ENCODE measurements at places on chromosomes 4 and X.

DNA sequence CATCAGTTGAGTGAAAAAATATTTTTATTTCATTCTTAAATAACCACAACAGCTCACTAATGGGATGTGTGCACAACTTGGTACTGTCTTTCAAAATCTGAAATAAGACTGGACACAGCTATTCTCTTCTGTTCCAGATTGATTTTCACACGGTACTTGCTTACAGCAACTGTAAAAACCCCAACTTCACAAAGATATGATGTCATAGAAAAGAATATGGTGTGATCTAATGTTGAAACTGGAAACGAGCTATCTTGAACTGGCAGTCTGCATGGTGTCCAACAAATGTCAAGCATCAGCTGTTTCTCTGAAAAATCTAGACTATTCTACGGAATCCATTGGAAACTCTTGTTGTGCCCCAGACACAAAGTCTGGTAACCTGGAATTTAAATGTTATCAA is 14.7 kb downstream of the HELQ start:
- no peak for DNase-seq

DNA sequence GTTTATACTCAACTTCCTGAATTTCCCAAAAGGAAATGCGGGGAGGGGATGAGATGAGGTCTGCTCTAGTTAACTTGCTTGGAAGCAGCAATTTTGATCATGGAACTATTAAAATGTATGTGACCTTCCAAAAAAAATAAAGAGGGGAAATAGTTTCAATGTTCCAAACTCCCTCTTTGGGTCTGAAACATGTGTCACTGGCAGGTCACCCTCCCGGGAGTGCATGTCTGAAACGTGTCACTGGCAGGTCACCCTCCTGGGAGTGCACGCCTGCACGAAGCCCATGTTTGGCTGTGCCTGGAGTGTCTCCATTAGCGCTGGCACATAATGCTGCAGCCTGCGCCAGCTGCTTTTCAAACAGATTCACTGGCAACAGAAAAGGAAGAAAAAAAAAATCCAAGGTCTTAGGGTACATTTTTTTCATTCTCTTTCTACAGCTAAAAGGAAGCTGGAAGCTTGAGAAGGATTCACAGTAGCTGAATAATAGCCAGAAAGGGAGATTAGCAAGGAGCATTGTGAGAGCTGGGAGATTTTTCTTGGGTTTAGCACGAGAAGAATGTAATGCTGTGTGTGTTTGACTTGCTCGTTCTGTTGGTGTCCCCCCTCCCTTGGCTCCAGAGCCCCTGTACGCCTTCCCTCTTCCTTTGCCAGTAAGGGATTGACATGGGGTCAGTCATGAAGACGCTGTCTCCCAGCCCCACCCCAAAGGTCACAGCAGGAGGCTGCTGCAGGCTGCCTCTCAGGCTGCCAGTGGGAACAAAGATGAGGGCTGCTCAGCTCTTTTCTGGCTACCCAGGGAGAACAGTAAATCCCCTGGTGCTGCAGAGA is 39.2 kb upstream of the TLR3 start:
- DNase-seq: no peak

GRCh38 chr4:158861281-158861680 is 92.5 kb downstream of the FNIP2 start:
- no peak for DNase-seq

- DNase-seq: no peak
Observed at GRCh38 chr4:12408364-12408763, 979.7 kb upstream of the HS3ST1 start.

- no peak for DNase-seq
Observed at GRCh38 chr4:185019456-185020292, 1.4 kb downstream of the HELT start.

- no peak for DNase-seq
Observed at GRCh38 chrX:2425286-2426071, 75.3 kb downstream of the DHRSX start.

- DNase-seq: no peak
Observed at GRCh38 chr4:78356251-78356786, 195.3 kb upstream of the ANXA3 start.

Data from stimulated activated CD8-positive, alpha-beta memory T cell treated with anti-CD3 and anti-CD28 coated beads, Interleukin-2, amount 100 ng/mL, for 1 hour (primary cell).